Stimulated activated CD8-positive, alpha-beta memory T cell treated with anti-CD3 and anti-CD28 coated beads, Interleukin-4, amount 100 ng/mL, for 48 hours (primary cell): ENCODE measurements at places on chromosomes 3 and 15.

DNA sequence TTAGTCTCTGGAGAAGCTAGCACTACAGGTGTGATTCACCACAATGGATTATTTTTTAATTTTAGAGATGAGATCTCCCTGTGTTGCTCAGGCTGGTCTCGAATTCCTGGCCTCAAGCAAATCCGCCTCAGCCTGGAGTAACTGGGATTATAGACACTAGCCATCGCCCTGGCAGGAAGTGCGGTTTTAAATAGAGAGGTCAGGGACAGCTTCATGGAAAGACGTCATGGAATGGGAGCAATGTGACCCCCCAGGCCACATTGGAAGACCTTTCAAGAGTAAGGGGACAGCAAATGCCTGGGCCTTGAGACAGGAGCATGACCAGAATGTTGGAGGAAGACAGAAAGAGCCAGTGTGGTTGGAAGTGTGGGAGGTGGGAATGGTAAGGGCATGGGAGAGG lies 2.2 kb upstream of the ISG20 start:
- DNase-seq, result no peak

DNA sequence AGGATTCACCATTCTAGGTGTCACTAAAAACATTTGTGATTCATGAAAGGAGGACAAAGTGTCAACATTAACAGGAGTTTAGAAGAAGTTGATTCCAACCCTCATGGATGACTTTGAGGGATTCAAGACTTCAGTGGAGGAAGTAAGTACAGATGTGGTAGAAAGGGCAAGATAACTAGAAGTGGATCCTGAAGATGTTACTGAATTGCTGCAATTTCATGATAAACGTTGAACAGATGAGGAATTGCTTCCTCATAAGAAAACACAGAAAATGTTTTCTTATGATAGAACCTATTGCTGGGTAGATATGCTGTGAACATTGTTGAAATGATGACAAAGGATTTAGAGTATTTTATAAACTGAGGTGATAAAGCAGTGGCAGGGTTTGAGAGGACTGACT lies 23.5 kb upstream of the ATP2C1 start:
- no peak for DNase-seq

- DNase-seq, result no peak
Measured at GRCh38 chr3:124964387-124964786, 29.8 kb upstream of the MUC13 start.

DNA sequence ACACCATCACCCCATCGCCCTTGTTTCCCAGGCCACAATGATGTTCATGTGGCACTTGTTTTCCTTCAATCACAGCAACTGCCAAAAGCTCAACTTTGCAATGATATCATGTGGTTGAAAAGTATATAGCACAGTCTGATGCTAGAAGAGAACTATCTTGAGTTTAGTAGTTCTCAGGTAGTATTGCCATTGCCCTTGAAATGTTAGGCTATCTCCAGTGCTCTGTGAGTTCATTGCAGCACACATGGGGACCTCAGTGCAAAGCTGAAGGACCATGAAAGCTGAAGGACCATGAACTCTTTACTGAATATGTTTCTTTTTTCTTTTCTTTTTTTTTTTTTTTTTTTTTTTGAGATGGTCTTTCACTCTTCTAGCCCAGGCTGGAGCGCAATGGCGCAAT lies 35.9 kb upstream of the SAMMSON start:
- DNase-seq, result no peak

GRCh38 chr3:150114873-150115540 lies 144.3 kb upstream of the PFN2 start:
- DNase-seq, result no peak
